Hematopoietic multipotent progenitor cell (in vitro differentiated cells): ENCODE measurements at places on chromosomes 13 and 19.

GRCh38 chr19:30898353-30899103 lies 450.7 kb downstream of the TSHZ3 start:
- no peak for DNase-seq

GRCh38 chr13:95426631-95427030 lies 125.4 kb upstream of the ABCC4 start:
- no peak for DNase-seq

GRCh38 chr13:21637296-21637695 lies 33.3 kb upstream of the MICU2 start:
- no peak for DNase-seq

- DNase-seq, result no peak
Observed at GRCh38 chr13:71417205-71417604, 449.8 kb downstream of the DACH1 start.

GRCh38 chr19:38692458-38693379 lies 45.3 kb downstream of the ACTN4 start:
- DNase-seq, result no peak
